ENCODE measurements at places on chromosomes 12 and 14. TPM values are rescaled to one million over a fixed set of nuclear protein-coding genes. Genes with fewer than 3 reads are reported as not detected.

DNA sequence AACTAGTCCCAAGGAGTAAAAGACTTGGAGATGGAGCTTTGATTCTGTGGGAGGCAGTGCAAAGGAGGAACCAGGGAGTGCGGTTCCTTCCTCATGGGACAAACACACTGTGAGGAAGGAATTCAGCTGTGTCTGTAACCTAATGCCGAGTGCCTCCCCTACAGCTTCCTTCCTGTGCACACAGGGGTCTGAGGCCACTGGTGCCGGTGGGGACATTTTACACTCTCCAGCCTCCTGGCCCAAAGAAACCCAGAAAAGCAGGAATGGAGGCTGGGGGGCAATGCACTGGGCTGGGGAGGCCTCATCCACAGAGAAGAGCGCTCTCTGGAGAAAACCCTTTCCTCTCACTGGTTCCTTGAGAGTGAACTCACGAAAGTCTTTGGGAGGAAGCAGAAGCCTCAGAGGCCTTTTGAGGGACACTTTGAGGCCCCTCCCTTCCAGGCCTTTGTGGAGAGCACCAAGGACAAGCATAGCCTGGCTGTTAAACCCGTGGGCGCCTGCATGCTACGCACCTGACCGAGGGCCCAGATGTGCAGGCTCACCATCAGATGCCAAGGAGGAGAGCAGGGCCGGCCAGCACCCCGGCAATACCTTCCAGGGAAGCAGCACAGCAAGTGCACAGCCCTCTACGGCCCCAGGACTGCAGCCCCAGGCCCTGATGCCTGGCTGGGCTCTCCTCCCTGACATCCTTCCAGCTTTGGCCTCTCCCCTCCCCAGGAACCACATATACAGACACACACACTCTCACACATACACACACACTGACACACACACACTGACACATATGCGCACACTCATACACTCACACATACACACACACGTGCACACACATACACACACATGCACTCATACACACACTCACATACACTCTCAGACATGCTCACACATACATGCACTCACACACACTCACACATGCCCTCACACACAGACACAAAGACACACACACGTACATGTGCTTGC, 52.0 kb downstream of the NFKBIA start:
- no peak for DNase-seq

DNA sequence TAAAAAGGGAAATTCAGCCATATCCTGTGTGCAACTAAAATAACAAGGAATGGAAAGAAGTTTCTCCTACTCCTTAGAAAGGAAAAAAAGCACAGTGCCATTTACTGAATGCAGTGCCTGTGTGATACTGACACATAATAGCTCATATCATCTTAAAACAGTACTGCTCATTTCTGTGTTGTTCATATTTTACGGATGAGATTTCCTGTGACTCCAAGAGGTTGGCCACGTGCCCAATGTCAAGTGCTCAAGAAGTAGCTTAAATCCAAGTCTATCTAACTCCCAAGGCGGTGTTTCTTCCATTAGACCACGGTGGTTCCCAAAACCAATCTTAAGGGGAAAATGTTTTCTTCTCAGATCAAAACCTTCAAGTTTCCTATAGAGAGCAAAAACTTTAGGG, 20.0 kb downstream of the MAP3K9 start:
- no peak for DNase-seq

DNA sequence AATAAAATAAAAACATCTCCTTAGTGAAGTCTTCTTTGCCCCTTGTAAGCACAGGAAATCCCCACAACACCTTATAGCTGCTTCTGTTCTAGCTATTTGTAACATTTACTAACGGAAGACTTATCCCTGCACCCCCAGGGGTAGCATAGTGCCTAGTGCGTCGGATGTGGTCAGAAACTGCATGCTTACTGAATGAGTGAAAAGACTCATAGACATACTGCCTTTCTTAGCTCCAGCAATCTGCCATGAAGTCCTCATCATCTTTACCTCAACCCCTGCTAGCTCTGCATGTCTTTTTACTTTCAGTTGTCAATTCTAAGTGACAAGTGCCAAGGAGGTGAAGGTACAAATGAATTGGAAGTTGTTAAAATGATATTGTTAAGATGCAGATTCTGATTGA, 12.9 kb downstream of the RIOX1 start:
- DNase-seq: no peak

DNA sequence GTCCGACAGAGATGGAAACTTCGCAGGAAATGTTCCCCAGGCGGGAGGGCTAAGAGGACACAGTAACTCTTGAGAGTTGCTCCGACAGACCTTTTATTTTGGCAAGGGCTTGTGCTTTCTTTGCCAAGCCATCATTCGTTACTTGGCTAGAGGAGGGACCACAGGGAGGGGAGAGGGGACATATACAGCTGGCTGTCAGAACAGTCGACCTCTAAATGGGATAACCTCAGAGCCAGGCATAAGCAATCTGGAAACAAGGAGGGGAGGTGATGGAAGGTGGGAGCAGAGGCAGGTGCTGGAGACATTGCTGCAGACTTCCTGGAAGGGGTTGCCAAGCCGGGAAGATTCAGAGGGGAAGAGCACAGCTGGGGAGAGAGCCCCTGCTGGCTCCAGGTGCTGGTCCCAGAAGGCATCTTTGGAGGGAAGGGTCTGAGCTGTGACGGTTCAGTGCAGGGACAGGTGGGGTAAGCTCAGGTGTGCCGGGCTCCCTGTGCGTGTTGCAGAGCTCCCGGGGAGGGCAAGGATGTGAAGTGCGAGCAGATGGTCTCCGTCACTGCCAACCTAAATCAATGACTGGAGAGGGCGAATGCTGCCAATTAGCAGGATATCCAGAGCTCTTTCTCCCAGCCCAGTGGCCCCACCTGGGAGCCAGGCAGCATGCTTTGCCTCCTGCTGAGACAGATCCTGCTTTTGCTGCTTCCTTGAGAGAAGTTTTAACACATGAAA, 50.1 kb downstream of the CHST11 start:
- no peak for DNase-seq

DNA sequence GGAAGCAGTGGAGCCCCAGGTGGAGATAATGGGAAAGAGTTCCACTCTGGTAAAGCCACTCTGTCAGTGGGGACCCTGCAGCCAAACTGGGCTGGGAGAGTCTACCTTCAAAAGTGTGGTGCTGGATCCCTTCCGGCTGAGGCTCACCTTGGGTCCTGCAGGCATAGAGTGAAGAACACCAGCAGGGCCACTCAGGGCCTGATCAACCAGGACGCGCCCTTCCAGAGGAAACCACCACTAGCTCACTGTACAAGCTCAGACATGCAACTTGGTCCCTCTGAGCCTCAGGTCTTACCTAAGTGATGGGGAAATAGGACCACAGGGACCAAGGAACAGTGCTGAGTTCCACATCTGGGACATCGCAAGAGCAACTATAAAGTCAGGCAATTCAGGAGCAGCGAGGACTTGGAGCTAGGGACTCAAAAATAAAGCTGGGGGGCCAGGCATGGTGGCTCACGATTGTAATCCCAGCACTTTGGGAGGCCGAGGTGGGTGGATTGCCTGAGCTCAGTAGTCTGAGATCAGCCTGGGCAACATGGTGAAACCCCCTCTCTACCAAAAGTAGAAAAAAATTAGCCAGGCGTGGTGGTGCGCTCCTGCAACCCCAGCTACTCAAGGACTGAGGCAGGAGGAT, 5.9 kb upstream of the PRPH start:
- peak; percentile 74 for DNase-seq

FIGNL2 gene
- 0.01 TPM for polyA plus RNA-seq

NPFF gene
- polyA plus RNA-seq: not detected

OAS3 gene
- polyA plus RNA-seq: 59.9 TPM

KSR2 gene
- polyA plus RNA-seq: under 0.01 TPM

TEX52 gene
- not detected for polyA plus RNA-seq

TARBP2 gene
- polyA plus RNA-seq: 46.7 TPM

Measured in foreskin keratinocyte (primary cell).